Hematopoietic multipotent progenitor cell treated with erythropoietin and hydrocortisone succinate and interleukin-3 and kit ligand, for 8 days (in vitro differentiated cells): ENCODE measurements at places on chromosomes 12 and 14.

DNA sequence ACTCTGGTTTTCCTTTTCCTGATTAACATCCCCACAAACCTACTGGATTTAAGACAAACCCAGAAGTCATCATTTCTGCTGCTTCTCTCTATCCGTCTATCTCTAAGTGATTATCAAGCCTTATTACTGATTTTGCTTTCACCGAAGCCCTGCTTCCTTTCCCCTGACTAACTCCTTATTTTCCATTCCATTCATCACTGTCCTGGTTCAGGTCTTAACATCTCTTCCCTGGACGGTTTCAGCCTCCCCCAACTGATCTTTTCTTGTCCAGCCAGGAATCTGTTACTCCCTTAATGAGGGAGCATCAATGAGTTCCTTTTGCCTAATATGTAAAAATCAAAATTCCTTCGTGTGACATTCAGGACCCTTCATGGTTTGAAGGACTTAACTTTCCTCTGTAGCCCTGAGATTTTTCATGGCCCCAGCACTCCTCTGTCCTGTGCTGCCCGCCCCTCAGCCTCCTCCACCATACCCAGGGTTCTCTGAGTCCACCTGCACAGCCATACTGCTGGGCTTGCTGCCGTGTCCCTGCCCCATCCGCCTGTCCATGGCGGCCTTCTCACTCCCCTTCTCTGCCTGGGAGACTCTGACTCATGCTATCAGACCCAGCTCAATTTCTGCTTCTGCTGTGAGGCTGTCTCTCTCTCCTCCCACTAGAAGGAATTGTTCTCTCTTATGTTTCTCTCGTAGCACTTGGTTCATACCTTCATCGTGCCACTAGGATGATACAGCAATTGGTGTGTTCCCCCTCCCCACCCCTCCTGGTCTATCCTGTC is 167.8 kb upstream of the HIF1A start:
- no peak for DNase-seq

DNA sequence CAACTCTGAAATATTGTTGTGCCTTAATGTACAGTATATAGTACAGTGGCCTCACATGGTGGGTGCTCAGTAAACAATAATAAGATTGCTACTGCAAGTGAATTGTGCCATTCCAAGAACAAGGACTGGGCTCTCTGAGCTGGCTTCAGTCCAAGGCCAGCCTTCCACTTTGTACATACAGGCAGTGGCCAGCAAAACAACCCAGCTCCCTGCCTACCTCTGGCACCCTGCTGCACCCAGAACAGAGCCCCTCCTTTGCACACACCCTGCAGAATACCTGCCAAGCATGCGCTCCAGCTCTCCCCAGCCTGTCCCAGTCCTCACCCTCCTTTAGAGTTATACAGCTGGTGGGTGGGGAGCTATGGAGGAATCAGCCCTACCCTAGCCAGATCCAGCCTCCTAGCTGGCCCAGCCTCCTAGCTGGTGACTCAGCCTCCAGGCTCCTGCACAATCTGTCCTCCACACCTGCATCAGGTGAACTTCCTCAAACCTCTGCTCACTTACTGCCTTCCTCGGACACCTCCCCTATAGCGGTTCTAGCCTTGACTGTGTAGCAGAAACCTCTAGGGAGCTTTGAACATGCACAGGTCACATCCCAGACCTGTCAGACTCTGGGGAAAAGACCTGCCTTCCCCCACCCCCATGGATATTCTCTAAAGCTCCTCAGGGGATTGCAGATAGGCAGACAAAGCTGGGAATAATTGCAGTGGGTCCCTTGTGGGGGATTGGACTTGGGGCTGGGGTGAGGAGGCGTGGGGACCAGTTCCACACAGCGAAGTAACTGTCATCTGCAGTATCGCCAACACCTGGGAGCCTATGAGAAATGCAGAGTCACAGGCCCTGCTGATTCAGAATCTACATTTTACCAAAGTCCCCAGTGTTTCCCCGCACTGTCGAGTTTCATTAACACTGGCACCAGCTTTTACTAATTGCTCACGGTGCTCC is 17.9 kb downstream of the ZDHHC22 start:
- no peak for DNase-seq

GRCh38 chr12:42729535-42729900 is 140.0 kb upstream of the PRICKLE1 start:
- no peak for DNase-seq

DNA sequence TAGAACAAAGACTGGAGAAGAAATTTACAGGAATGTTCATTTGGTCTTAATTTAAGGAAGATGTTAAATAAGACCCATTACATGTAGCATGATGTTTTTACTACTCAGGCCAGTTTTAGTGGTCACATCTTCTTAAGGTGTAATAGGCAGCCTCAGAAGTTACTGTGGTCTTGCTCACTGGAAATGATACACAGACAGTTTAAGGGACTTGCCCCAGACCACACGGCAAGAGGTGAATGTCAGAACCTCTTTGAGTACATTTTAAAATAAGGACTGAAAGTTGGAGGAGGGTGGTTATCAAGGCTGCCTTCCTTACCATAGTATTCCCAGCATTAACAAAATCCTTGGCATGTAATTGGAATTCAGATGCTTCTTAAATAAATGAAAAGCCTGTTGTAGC is 37.9 kb downstream of the LRRK2 start:
- no peak for DNase-seq

DNA sequence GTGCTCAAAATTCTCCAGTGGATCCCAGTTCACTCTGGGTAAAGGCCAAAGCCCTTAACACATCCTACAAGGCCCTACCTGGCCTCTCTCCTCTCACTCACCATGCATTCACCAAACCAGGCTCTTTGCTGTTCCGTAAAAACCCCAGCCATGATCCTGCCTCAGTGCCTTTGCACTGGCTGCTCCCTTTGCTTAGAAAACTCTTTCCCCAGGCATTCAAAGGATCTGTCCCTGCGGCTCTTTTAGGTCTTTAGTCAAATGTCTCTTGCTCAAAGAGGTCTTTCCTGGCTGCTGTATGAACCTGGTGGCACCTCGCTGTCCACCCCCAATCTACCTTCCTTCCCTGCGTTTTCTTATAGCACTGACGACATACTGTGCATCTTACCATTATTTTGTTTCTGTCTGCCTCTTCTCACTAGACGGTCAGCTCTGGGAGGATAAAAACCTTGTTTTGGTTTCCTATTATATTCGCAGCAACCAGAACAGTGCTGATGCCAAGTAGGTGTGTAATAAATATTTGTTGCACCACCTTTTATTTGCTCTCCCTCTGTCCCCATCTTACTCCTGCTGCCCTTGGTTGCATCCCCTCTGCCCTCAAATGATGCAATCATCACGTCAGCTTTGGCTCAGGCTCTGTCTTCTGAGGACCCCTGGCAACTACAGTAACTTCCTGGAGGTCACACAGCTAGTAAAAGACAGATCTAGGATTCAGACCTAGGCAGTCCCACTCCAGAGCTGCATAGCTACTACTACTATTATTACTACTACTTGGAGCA is 23.8 kb upstream of the DICER1 start:
- DNase-seq, result no peak

DNA sequence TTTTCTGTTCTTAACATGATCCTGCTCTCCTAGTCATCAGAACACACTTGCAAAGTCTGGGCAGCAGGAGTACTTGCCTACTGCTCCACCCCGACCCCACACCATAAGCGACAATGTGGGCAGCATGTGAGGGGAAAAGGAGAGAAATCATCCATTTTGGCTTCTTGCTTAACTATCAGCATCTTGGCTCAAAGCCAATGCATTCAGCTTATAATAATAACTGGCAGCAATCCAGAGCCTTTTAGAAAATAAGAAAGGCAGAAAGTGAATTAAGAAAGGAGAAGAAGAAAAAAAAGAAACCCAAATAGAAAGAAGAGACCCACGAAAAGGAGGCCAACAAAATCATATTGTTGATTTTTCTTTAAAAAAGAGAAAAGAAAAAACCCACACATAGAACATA is 930.8 kb downstream of the BCL11B start:
- DNase-seq, result no peak

- no peak for DNase-seq
Measured at GRCh38 chr12:49910331-49911212, 6.9 kb upstream of the FAIM2 start.

- no peak for DNase-seq
Measured at GRCh38 chr14:100747021-100747586, 20.4 kb downstream of the DLK1 start.

DNA sequence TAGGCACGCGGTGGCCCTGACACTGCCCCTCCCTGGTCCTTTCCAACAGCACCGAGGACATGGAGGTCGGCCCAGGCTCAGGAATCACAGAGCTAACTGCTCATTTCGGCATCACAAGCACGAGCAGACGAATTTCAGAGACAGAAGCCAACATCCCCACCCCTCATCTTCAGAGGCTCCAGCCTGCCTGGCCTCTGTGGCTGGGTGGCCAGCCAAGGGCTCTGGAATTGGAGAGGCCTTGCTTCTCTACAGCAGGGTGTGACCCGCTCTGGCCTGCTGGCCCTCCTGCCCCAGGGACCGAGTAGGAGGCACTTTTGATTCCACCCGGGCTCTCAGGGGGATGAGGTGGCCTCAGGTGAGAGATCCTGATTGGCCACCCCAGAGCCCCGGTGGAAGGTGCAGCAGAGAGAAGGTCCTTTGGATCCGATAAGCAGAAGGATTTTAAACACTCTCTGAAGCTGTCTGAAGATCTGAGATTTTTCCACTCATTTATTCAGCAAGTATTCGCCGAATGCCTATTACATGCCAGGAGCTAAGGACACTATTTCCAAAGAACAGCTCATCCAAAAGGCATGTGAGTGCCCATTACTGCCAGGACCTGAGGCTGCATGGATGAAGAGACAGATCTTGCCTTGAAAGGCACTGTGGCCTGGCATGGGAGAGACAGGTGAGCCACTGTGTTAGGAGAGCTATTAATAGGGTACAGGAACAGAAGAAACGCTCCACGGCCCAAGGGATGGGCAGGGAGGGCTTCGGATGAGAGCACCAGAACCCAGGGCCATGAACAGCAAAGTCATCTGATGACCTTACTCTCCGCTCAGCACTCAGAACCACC is 10.2 kb downstream of the BAG5 start:
- DNase-seq, result no peak

GRCh38 chr14:68559949-68560348 is 232.9 kb downstream of the ZFP36L1 start:
- DNase-seq, result no peak

DNA sequence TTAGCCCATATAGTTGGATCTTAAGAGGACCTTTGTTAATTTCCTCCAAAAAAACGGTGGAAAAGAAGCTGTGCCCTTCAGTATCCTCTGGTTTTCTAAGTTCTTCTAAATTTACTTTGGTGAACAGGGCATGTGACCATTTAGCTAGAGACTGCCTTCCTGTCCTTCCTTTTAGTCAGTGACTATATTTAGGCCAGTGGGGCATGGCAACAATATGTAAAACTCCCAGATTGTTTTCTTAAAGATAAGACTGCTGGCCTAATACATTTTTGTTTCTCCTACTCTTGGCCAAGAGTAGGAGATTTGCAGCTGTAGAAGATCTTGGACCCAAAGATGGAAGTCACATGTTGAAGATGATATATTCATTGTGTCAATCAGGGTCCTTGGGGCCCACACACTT is 325.1 kb upstream of the DCN start:
- DNase-seq, result no peak

DNA sequence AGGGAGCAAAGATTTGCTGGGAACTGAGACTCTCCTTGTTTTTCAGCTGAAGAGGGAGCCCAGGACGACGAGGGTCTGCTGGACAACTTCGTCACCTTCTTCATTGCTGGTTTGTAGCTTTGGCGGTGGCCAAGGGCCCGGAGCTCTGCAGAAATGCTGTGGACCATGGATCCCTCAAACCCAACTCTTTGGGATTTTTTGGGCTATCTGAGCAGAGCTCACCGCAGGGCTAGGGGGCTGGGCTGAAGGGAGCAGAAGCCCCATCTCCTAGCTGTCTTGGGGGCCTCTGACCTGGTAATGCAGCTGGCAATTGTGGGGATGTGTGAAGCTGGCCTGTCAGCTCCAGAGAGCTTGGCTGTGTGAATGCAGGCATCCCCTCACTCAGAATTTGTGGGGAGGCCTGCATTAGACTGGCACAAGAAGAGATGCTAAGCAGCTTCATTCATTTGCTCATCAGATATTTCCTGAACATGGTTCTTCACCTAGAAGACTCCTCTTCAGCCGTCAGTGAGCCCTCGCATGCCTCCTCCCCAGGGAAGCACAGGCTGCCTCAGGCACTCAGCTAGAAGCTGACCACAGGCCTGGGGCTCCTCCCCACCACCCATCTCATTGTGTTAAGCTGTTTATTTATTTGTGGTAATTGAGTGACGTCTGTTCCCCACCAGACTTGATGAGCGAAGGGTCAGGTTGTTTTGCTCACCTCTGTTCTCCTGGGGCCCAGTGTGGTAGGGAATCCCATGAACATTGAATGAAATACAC is 32.2 kb downstream of the CYP46A1 start:
- no peak for DNase-seq

DNA sequence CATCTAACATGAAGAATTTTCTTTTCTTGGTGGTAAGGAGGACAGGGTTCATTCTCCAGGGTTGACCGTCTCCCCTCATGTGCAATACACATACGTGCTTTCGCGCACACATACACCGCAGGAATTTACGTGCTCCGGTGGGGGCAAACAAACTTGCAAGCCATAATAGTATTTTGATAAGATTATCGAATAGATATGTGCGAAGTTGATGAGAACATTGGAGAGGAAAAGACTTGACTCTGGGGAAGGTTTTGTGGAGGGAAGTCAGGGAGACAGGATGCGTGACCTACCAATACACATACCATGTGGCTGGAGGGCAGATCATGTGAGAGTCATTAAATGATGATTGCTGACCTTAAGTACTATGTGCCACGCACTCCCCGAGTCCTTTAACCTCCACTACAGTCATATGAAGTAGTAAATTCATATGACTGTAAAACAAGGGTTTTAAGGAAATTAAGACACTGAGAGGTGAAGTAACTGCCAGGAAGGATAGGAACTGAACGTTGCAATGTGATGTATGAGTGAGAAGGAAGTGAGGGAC is 921 bp downstream of the RAD51B start:
- peak; percentile 59 for DNase-seq

GRCh38 chr14:22821193-22822015 is 6.2 kb upstream of the SLC7A7 start:
- no peak for DNase-seq

- DNase-seq, result no peak
Measured at GRCh38 chr12:29700761-29701481, 82.8 kb downstream of the TMTC1 start.

DNA sequence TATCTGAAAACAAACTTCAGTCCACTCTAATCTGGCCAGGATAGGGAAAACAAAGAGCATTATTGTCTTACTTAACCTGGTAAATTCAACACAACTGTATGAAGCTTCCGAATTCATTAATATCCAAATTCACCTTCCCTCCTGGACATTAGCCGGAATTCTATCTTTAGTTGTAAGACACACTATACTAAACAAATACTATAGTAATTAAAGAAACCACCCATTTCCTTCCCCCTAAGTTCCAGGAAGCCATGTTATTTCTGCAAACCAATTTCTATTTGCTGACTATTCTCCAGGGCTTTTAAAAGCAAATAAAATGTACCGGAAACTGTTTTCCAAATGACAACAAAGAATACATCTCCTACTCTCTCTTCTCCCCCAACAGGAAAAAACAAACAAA is 122.7 kb upstream of the MDM1 start:
- DNase-seq, result no peak
